ENCODE measurements at places on chromosomes 1 and 21. TPM values are rescaled to one million over a fixed set of nuclear protein-coding genes. Genes with fewer than 3 reads are reported as not detected.

The PLCH2 gene
- total RNA-seq, result 2.2 TPM

The KDF1 gene
- total RNA-seq, result 0.22 TPM

The BACE2 gene
- 16.8 TPM for total RNA-seq

The GJA5 gene
- total RNA-seq, result 0.36 TPM

The ANGPTL3 gene
- total RNA-seq, result not detected

The KIF17 gene
- 2.2 TPM for total RNA-seq

The SERINC2 gene
- total RNA-seq, result 30.4 TPM

The GNG12 gene
- 101 TPM for total RNA-seq

The GPR61 gene
- not detected for total RNA-seq

The RIMS3 gene
- total RNA-seq, result 4.3 TPM

The PRR9 gene
- total RNA-seq, result 0.52 TPM

The PADI4 gene
- total RNA-seq, result not detected

The GRIK3 gene
- total RNA-seq, result 0.12 TPM

The UMODL1 gene
- 0.10 TPM for total RNA-seq

The RHOU gene
- 3.5 TPM for total RNA-seq

The LRRC53 gene
- not detected for total RNA-seq

The RGS5 gene
- total RNA-seq, result 24.1 TPM

The CHI3L2 gene
- total RNA-seq, result 0.65 TPM

The BRINP3 gene
- not detected for total RNA-seq

The PDC gene
- not detected for total RNA-seq

The ACBD6 gene
- 36.8 TPM for total RNA-seq

Data from astrocyte (in vitro differentiated cells and primary cell).